Activated CD4-positive, alpha-beta T cell treated with anti-CD3 and anti-CD28 coated beads for 1 hour (primary cell): ENCODE measurements at places on chromosomes 3 and 15.

- DNase-seq: no peak
Measured at GRCh38 chr15:90677807-90678790, 39.0 kb upstream of the BLM start.

GRCh38 chr15:97995881-97996603, 35.5 kb downstream of the ARRDC4 start:
- no peak for DNase-seq

DNA sequence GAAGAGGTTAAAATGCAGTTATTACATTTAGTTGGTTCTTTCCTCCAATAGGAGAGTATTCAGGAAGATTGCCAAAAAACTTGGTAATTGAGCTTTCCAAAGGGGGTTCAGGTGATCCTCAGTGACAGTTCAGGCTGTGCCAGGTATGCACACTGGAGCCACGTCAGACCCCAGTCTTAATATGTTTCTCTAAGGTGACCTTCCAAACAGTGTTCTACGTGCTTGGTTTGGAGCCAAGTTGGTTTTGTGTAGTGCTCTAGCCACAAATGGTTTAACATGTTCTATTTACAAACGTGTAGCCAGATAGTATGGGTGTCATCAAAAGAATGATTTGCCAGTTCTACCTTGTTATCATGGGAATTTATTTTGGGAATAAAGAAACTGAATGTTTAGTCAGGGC, 21.0 kb downstream of the CTDSPL start:
- DNase-seq: no peak

DNA sequence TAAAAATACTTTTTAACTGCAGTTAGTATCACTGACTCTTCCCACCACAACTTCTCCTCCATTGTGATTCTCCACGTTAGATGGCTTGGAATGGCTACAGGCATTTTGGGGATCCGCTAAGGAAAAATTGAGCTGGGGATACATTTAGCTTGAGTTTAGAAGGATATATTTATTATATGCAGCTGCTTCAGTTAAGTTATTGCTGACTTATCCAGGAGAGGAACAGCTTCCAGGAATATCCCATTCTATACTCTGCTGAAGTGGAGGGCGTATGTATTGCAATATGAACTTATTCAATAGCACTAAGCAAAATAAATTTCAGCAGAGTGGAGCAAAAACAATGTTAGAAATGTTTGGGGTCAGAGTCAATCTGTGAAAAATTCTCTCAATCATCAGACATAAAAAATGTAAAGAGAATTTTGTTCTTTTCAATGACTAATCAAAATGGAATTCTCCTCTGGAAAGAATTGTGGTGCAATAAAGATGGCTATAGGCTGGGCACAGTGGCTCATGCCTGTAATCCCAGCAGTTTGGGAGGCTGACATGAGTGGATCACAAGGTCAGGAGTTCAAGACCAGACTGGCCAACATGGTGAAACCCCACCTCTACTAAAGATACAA, 84.7 kb downstream of the NCEH1 start:
- no peak for DNase-seq

- no peak for DNase-seq
Measured at GRCh38 chr15:101169495-101170071, 82.3 kb downstream of the CHSY1 start.

DNA sequence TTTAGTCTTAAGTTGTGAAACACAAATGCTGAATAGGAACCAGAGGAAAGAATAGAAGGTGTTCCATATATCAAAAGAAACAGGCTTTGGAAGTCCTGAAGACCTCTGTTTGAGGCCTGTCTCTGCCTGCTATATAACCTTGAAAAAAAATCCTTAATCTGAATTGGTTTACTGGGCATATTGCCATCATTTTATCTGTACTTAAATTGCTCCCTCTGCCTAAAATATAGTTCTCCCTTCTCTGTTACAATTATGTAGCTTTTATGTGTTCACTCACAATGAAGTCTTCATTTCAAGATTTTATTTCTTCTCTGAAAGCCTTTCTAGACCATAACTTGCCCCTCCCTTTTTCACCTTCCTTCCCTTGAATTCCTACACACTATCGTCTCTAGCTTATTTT, 21.2 kb downstream of the ARL13B start:
- DNase-seq: no peak

DNA sequence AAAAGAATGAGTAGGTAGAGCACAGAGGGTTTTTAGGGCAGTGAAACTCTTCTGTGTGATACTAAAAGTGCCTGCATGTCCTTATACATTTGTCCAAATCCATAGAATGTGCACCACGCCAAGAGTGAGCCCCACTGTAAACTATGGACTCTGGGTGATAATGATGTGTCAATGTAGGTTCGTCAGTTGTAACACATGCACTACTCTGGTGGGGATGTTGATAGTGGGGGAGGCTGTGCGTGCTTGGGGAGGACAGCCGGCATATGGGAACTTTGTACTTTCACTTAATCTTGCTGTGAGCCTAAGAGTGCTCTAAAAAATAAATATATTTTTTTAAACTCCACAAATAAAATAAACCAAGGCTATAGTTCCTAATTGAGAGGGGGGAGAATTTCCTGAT, 319.2 kb downstream of the SHQ1 start:
- DNase-seq: no peak

DNA sequence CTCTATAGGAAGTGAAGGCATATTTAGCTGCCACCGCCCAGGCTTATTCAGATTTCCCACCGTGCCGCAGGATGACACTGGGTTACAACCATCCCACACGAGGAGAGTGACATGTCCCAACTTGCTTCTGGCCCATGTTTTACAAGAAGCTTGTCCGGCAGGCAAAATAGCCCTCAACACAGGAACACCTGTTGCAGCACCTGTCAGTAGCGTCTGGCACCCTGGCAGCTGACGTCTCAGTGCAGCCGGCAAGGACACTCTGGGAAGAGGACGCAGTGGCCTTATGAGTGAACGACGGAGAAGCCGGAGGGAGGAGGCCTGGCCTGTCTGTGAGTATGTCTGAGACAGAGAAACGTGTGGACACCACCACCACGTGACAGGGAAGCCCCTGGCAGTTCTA, 32.1 kb downstream of the FAM174B start:
- DNase-seq: no peak

GRCh38 chr15:57947781-57948180, 117.7 kb downstream of the ALDH1A2 start:
- DNase-seq: no peak

DNA sequence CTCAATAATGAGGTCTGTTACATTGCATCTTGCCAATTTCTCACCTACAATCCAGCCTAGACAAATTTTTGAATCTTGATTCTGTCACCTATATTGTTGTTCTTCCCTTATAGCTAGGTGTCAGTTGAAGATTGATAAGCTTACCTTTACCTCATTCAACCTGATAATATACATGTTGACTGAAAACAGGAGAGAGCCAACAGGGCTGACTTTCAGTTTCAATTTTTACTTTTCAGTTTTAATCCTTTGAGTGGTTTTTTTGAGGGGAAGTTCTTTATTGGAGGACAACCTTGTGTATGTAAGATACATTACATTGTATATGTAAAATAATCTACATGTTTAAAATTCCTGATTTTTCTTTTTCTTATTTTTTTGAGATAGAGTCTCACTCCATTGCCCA, 5.8 kb downstream of the ATP13A5 start:
- DNase-seq: no peak

DNA sequence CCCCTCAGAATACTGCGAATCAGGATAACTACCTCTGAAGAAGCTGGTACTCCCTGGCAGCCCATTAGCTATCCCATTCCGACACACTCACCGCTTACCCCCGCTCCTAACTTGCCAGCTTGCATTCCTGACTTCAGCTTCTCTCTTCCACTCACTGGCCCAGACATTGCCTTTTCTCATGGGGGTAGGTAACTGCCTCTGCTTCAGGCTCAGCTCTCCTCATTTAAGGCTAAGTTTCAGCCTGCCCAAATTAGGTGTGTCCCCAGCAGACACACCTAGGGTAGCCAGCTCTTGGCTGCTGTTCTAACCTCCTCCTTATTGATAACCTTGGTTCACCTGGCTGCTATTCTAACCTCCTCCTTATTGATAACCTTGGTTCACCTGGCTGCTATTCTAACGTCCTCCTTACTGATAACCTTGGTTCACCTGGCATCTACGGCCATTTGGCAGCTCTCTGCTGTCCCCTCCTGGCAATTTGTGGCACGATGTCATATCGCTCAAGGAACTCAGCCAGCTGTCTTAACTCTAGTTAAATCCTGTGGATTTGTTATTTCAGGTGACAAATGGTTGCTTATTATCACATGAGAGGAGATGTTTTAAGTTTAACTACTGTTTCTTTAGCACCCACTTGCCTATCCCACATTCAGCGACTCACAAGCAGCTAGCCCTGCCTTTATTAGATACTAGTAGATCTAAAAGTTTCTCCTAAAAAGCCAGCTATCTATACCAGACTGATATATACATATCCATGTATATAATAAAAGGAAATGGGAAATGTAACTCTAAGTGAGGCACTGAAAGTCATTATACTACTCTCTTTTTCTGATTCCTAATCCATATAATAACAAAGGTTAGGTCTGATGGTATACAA, 106.5 kb upstream of the ACP3 start:
- no peak for DNase-seq

- DNase-seq: no peak
Measured at GRCh38 chr15:48642795-48643194, 2.7 kb downstream of the FBN1 start.

GRCh38 chr15:40392986-40393948, 10.7 kb downstream of the KNSTRN start:
- no peak for DNase-seq

DNA sequence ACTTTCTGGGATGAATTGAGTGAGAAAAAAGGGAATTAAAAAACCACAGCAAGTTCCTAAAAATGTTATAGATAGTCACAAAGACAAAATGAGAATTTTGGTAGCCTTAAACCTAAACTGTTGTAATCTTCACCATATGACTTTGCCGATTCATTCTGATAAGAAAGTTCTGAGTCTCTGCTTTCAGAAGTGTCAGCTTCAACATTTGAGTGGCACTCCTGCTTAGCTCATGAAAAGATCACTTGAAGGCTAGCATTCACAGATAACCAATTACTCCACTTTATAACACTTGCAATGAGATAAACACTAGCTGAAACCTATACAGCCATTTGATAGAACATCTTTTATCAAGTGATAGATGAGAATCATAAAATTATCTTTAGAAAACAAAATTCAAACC, 288.1 kb upstream of the POU1F1 start:
- no peak for DNase-seq

DNA sequence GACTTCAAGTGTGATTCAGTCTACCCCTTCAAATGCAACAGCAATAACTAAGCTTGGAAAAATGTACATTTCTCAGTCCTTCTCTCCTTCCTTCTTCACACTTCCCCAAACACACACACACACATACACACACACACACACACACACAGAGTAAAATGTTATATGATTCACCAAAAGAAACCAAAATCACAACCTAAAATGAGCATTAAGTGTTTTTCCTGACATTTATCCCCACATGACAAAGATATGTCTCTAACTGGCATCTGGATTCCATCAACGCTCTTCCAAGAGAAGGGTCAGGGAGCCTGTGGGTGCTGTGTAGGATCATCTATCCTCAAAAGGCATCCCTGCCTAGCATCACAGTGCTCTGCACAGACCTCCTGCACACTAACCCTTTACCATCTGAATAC, 21.0 kb downstream of the PDZRN3 start:
- DNase-seq: no peak

DNA sequence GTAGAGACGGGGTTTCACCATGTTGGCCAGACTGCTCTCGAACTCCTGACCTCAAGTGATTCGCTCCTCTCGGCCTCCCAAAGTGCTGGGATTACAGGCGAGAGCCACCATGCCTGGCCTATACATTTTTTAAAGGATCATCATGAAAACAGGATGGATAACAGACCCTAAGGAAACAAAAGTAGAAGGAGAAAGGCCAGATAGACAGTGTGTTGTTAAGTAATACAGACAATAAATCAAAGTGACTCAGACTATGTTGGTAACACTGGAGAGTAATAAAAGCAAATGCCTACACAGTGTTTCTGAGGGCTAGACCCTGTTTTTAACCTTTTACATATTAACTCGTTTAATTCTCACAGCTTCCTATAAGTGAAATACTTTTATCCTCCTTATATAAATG, 133.8 kb upstream of the MCTP2 start:
- DNase-seq: no peak

- no peak for DNase-seq
Measured at GRCh38 chr3:11566916-11567315, 76.8 kb downstream of the VGLL4 start.

- DNase-seq: no peak
Measured at GRCh38 chr3:16794257-16794656, 90.5 kb upstream of the PLCL2 start.

DNA sequence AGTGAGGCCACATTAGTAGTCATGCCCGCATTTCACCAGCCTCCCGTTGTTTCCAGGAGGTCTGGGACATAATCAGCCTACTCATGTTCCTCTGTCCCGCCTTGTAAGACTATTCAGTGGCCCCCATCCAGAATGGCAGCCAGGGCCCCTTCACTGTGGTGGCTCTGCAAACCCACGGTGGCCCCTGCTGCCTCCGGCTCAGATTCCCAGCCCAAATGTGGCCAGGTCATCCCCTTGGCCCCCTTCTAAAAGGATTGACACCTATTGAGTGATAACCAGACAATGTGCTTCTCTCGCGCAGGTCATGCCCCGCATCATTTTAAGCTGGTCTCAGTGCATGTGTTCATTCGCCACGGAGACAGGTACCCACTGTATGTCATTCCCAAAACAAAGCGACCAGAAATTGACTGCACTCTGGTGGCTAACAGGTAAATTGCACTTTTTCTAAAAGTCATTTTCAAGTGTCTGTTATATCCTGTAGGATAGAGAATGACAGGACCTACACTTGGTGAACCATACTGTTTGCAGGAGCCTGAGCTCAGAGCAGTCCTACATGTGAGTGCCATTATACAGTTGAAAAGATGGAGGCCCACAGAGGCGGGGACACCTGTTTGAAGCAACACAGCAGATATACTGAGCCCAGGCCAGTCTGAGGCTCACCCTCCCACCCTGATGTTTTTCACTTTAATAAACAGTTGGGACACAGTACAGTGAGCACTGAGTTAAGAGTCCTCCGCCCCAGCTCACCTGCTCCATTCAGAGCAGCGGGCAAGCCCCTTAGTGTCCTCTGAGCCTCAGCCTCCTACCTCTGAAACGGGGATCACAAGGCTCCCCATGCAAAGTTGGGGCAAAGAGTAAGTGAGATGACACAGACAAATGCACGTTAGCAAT, 47.7 kb downstream of the PXYLP1 start:
- no peak for DNase-seq

GRCh38 chr15:88970232-88970631, 57.1 kb upstream of the MFGE8 start:
- no peak for DNase-seq

DNA sequence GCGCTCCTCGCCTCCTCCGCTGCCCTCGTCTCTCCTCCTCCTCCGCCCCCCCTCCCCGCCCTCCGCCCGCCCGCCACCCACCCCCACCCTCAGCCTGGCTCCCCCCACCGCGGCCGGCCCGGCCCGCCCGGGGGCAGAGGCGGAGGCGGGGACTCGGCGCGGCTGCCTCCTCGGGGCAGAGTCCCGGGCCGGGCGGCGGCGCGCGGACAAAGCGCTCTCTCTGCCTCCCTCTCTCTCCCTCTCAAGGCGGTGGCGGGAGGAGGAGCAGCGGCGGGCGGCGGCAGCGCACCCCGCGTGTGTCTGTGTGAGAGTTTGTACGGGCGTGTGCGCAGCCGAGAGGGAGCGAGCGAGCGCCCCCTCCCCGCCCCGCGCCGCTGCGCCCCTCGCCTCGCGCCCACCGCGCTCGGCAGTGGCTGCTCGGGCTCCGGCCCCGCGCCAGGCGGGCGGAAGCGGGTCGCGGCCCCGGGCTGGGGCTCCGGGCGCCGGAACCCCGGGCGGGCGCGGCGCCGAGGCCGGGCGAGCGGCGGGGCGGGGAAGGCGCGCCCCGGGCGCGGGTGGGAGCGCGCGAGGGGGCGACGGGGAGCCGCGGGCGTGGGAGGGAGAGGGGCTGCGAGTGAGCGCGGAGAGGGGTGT, at the start of gene IGF2BP2:
TSS of gene IGF2BP2 (minus strand) at position 37 of the 633 bp plus-strand sequence. CDS start 82 bp downstream, outside the sequence.
- DNase-seq: peak; percentile 24
